HFF-Myc (cell line): ENCODE measurements at places on chromosomes 11 and 22.
A peak's percentile ranks its signal among the peaks of the same experiment; 100 is the strongest.

GRCh38 chr11:95925011-95925410, 1.1 kb upstream of the MTMR2 start:
- DNase-seq: no peak

GRCh38 chr11:11620173-11620920, 1.5 kb downstream of the GALNT18 start:
- DNase-seq: no peak

DNA sequence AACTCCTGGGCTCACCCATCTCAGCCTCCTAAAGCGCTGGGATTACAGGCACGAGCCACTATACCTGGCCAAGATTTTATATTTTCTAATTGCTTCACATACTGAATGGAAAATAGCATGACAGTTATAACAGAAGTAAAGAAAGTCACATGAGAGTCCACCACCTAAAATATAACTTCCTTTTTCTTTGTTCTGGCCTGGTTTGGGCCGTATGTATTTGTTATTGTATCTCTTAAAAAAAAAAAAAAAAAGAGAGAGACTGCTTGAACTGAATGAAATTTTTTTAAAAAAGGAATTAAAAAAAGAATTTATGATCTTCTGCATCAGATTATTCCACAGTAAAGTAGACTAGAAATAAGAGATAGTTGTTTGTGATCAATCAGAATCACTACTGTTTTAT, 86.0 kb upstream of the GRIK4 start:
- DNase-seq: no peak

DNA sequence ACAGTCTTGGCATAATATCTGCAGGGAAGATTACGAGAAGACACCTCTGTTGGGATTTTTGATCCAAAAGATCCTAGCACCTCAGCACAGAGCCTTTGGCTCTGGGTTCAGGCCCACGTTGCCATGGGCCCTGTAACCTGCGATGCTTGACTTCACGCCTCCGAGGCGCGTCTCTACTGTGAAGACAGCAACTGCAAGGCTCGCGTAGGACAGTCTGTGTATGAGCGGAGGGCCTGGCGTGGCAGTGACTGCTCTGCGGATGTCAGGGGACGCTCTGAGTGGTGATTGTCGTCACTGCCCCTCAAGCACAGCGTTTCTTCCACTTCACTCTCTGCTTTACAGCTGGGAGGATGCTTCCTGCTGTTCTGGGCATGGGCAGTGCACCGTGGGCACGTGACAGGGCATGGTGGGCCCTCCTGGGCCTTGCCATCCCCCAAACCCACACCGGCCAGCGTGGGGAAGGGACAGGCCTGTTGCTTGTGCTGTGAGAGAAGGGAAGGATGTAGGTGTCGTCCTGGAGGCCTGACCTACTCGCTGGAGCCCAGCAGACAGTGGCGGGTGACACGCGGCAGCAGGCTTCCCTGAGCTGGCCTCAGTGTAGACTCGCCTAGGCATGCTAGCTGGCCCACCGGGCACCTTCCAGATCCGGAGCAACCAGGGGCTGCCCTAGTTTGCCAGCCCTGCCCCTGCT, 26.5 kb downstream of the GLB1L2 start:
- no peak for DNase-seq

- peak; percentile 56 for DNase-seq
Measured at GRCh38 chr11:19368726-19369375, 128.1 kb upstream of the E2F8 start.

- no peak for DNase-seq
Measured at GRCh38 chr11:75344186-75344585, 7.3 kb downstream of the ARRB1 start.

- no peak for DNase-seq
Measured at GRCh38 chr11:14956111-14956510, 16.0 kb downstream of the CALCA start.

- no peak for DNase-seq
Measured at GRCh38 chr11:26527685-26528084, 44.4 kb downstream of the MUC15 start.

- no peak for DNase-seq
Measured at GRCh38 chr11:1458340-1459218, 28.0 kb downstream of the MOB2 start.

DNA sequence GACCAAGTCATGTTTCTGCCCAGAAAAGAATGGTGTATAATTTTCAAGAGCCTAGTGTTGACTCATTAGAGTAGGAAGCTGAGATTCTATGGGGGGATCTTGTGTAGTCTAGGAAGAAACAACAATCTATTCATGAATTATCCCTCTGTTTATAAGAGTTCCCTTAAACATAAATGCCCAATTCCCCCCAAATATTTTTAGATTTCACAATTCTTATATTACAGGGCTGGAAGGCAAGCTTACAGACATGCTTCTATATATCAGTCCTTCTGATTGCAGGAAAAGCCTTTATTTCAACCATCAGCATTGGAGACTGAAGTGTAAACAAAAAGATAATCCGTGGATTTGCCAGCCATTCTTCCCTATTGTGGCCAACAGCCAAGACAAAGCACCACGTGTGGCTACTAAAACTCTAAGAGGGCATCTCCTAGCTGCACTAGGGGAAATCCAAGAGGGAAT, 71.4 kb downstream of the NAT10 start:
- DNase-seq: no peak

DNA sequence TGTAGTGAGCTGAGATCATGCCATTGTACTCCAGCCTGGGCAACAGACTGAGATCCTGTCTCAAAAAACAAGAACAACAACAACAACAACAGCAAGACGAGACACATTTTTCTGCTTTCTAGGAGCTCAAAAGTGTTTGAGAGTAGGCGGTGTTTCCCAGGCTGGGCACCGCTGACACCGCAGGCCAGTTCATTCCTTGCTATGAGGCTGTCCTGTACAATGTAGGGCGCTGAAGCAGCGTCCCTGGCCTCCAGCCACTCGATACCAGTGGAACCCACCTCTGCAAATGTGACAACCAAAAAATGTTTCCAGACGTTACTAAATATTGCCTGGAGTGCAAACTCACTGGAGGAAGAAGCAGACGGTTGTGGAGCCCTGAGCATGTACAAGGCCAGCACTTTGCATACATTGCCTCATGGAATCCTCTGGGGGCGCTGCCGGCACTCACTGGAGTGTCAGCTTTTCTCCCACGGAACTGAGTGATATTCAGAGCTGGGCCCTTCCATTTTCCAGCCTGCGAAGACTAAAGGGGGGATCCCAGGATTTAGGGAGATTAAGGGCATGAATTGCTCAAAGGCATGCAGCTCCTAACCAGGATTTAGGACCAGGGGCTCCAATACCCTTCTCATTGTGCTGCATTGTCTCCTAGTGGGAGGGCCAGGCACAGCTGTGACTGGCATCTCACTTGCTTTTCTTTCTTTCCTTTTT, 5.8 kb upstream of the MIEF1 start:
- no peak for DNase-seq

- no peak for DNase-seq
Measured at GRCh38 chr11:133547808-133548494, 15.7 kb upstream of the OPCML start.

DNA sequence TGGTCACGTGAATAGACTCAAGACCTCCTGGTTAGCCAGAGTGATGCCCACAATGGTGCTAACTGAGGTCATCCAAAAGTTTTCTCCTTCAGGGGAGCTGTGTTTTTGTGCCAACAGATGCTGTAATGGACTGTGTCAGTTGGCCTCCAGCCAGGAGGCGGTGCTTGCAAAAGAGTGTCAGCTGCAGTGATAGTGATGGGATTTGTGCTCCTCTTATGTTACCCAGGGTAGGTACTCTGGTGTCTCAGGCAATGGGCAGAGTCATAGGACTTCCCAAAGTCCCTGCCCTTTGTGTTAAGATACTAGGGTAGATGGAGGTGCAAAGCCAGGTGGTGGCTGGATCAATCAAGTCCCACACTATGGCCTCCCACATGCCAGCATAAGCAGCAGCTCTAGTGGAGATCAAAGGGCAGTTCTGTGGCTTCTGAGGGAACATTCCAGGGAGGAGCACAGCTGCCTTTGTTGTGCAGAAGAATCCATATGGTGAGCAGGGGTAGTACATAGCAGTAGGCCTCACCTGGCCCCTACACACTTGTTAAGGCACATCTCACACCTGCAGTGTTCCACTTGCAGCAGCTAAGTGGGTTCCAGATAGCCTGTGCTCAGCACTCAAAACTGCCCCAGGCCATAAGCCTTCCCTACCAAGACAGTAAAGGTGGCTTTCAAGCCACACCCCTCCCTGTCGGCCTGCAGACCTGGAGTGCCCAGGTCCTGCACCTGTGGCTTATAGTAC, 9.4 kb upstream of the FANCF start:
- DNase-seq: peak; percentile 15

DNA sequence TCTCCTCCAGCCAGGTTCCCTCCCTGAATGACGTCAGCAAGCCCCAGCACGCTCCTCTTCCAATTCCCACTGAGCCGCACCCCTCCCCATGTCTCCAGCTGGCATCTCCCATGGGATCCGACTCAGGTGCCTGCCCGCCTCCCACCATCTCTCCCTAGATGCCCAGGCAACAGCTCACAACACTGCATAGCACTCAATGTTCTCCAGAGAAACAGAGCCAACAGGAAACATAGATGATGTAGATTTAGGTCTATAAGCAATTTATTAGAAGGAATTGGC, 532.3 kb downstream of the BRD1 start:
- no peak for DNase-seq

DNA sequence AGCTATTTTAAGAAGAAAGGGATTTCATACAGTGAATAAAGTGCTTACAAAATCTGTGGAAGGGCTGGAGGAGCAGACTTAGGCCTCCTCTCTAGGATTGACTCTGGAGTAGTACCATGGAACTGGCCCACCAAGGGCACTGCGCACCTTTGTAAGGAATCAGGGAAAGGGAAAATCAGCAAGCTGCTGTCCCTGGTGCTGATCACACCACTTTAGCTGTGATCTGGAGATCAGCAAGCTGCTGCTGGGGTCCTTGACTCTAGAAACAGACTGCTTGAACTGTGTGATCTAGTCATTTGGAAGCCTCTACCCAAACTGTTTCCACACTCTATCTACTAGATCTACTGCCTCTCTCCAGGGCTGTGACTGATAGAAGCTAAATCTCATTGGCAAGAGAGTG, 18.4 kb upstream of the TECTA start:
- no peak for DNase-seq

DNA sequence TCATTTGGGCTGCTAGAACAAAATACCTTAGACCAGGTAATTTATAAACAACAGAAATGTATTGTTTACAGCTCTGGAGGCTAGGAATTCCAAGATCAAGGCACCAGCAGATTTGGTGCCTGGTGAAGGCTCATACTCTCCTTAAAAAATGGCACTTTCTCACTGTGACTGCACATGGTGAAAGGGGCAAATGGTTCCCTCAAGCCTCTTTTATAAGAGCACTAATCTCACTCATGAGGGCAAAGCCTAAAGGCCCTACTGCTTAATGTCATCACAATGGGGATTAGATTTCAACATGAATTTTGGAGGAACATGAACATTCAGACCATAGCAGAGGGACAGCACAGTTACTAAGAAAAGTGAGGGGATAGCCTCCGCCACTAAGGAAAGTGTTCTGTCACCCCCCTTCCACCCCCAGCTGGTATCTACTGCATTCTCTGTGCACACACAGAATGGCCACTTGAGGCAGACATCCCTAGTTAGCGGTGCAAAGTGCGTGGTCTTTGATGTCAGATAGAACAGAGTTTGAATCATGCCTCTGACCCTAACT, 47.2 kb upstream of the CEP295 start:
- no peak for DNase-seq

GRCh38 chr11:68163691-68164090, 42.5 kb upstream of the CHKA start:
- DNase-seq: no peak

GRCh38 chr11:109123816-109124787, 297.9 kb upstream of the C11orf87 start:
- DNase-seq: no peak

DNA sequence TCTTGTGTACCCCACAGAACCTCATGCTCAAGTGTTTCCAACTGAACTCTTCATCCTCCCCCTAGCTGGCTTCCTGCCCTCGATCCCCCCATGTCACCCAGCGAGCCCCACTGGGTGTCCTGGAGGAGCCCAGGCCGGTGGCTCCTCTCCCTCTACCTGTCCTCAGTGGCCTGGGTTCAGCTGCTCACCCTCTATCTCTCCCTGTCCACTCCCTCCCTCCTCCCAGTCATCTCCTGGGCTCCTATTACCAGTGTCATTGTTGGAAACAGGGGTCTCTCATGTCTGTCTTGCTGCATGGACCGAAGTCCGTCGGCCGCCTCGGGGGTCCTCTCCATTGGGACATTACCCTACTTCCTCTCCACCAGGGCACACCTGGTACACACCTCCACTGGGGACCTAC, 12.9 kb upstream of the MPPED1 start:
- no peak for DNase-seq

DNA sequence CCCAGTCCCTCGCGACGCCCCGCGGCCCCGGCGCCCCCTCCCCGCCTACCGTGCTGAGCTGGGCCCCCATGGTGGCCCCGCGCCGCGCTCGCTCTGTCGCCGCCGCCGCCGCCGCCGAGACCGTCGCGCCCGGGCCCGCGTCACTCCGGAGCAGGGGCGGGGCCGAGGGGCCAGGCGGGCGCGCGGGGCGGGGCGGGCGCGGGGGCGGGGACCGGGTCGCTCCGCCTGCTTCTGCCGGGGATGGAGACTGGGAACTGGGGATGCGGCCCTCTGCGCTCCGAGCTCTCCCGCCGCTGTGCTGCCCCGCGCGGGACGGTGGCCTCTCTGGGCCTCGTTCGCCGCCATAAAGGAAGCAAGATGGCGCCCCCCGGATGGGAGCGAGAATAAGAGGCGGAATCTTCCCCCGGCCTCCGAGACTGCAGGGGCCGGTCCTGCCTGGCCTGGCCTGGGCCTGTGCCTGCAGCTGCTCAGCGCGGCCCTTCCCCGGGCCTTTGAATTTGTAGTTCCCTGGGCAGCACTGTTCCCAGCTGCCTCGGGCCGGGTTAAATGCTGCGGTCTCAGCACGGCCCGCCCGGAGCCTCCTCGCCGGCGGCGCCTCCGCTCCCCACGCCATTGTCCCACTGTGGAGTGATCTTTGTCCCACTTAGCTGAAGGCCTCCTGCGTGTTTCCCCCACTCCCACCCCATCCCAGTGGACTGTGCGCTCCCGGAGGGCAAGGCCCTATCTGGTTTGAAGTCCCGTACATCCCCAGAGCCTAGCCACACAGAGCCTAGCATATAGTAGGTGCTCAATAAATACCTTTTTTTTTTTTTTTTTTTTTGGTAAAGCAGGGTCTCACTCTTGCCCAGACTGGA, at the start of gene CYB5R3:
CYB5R3 (minus strand) TSS at position 147 of the 854 bp plus-strand sequence; CDS start at position 70, 77 bp downstream.
- DNase-seq: no peak

DNA sequence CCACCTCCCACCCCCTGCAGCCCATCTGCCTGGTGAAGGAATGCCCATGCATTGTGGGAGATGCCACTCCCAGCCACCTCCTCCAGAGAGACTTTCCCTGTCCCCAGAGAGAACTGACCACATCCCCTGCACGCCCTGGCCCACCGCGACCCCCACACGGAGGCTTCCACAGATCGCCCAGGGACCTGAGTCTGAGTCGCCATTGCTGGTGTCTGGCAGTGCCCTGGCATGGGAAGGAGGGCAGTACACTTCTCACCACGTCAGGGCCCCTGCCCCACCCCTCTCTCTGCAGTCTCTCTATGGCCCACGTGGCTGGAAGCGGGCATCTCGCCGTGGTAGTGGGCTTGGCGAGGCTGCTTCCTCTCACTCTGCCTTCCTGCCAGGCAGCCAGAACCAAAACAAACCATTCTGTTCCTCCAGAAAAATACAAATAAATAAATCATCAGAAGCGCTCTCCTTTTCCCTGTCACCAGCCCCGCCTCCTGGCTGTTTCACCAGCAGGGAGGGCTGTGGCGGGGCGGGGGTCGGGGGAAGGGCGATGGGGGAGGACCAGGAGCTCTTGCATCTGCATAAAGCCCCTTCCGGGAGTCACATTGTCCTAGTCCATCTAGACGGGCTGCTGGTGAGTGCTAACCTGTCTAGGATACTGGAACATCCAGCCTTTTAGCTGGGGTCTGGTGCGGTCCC, 20.9 kb downstream of the SHISAL1 start:
- no peak for DNase-seq

- peak; percentile 41 for DNase-seq
Measured at GRCh38 chr11:123246749-123247495, 51.9 kb upstream of the CLMP start.
